GM12864 (cell line): ENCODE measurements at places on chromosomes 3 and 15.

- DNase-seq, result no peak
Measured at GRCh38 chr3:9019259-9019961, 56.1 kb upstream of the RAD18 start.

- no peak for DNase-seq
Measured at GRCh38 chr15:68214838-68215254, 9.7 kb upstream of the CALML4 start.

- DNase-seq, result no peak
Measured at GRCh38 chr15:41930221-41930866, 36.5 kb upstream of the SPTBN5 start.

- no peak for DNase-seq
Measured at GRCh38 chr15:95405447-95405846, 925.1 kb upstream of the NR2F2 start.

DNA sequence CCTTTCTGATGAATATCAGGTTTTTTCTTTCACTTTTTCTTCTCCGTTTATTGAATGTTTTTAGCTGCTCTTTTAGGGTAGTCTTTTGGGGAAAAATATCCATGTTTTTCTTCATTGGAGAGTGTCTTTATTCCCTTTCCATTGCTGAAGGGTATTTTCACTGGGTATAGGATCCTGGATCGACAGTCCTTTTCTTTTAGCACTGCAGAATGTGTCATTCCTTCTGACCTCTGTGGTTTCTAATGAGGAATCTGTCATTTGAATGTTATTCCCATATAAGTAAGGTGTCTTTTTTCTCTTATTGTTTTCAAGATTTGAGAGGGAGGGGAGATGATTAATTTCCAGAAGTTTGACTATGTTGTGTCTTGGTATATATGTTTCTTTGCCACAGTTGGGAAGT lies 96.8 kb downstream of the BBX start:
- no peak for DNase-seq

DNA sequence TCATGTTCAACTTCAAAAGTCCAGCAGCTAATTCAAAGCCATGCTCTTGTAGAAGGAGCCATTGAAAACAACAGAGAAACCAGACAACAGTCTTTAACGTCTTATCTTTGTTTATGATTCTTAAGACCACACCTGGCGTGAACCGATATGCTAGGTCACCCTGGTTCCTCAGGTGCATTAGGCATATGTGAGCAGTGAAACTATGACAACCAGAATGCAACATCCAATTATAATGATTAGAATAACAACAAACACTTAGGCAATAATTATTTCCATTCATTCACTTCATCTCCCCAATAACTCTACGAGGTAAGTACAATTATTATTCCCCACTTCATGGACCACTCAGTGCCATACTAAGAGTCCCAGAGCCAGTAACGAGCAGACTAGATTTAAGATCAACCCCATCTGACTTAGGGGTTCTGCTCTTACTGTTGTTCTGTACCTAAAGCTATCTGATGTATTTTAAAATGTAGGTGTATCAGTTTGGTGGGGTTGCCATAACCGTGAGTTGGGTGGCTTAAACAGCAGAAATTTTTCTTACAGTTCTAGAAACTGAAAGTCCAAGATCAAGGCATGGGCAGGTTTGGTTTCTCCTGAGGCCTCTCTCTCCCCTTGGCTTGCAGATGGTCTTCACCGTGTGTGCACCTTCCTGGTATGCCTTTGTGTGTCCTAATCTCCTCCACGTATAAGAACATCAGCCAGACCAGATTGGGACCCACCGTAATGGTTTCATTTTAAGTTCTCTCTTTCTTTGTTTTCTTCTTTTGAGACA lies 997.8 kb upstream of the CFAP20DC start:
- DNase-seq, result no peak

DNA sequence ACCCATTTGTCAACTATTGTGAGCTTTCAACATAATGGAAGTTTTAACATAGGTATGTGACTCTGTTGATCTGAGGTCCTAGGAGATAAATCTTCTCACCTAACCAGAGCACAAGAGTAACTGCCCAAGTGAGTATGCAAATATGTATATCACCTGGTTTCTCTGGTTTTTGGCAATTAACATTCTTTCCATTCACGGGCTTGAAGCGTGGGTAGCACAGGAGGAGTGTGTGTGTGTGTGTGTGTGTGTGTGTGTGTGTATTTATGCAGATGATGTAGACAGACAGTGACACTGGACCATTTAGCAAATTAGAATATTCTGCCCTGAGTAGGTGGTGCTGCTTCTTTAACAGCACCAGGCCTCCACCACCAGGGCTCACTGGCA lies 15.0 kb downstream of the EPHB1 start:
- no peak for DNase-seq

DNA sequence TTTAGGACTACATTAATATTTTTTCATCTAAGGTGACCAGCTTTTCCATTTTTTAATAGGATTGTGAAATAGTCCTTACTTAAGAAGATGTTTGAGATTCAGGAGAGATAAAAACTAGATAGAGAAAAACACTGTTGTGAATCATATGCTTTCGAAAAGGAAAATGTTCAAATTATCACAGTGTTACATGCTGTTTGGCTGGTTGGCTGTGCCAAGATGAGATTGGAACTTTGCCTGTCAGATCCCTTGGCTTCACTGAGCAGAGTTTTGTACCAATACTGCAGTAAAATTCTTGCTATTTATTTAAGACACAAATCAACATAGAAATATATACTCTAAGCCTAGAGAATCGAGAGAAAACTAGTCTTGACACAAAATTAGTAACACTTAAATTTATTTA lies 117.2 kb downstream of the OXSM start:
- no peak for DNase-seq

GRCh38 chr3:106805625-106806024 lies 571.6 kb upstream of the CCDC54 start:
- DNase-seq, result no peak

- no peak for DNase-seq
Measured at GRCh38 chr15:79960502-79961212, 10.3 kb downstream of the BCL2A1 start.

DNA sequence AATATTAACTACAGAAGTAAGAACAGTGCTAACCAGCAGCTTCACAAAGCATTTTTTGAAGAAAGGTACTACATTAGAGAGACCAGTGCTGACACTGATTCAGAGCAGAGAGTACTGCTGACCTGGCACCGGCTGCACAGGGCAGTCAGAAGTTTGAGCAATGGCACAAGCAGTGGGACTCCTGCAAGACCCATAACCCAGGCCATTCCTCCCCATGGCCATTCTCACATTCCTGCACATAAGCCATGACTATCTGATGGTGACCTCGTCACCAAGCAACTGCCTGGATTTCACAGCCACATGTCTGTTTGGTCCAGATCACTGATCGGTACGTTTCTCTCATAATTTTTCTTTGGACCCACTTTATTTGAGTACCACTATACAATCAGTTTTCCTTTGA lies 88.7 kb downstream of the GPR156 start:
- no peak for DNase-seq

DNA sequence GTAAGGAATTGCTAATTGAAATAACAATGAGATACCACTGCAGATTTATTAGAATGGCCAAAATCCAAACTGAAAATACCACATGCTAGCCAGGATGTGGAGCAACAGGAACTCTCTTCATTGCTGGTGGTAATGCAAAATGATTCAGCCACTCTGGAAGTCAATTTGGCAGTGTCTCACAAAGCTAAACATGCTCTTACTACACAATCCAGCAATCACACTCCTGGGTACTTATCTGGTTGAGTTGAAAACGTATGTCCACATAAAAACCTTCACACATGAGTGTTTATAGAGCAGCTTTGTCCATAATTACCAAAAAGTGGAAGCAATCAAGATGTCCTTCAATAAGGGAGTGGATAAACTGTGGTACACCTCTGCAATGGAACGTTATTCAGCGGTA lies 113.3 kb downstream of the SMAD6 start:
- DNase-seq, result no peak

DNA sequence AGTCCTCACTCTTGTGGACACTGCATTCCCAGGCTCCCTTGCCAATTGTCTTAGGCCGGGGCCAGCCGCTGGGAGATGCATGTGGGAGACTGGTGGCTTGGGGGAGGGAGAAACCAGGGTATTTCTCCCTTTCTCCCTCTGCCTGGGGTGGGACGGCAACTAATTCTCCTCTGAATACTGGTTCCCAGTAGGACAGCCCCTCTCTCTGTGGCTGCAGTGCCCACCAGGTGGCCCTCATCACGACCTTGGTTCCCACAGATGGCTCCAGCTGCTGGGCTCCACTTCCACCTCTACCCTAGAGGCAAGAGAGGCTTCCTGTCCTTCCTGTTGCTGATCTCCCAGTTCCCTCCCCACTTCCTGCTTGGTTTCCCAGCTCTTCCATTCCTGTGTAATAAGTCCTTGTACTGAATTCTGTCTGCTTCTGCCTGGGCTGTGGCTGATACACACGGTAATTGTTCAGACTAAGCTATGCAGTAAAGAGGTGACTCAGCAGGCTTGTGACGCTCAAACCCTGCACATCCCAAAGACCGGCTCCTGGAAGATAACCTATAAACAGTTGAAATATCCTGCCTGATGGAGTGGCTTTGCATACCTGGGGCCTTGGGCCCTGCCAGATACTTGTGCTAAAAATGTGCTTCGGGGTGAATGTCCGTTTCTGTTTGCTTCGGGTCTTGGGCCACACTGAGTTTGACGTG lies 20.4 kb upstream of the COPG1 start:
- no peak for DNase-seq

DNA sequence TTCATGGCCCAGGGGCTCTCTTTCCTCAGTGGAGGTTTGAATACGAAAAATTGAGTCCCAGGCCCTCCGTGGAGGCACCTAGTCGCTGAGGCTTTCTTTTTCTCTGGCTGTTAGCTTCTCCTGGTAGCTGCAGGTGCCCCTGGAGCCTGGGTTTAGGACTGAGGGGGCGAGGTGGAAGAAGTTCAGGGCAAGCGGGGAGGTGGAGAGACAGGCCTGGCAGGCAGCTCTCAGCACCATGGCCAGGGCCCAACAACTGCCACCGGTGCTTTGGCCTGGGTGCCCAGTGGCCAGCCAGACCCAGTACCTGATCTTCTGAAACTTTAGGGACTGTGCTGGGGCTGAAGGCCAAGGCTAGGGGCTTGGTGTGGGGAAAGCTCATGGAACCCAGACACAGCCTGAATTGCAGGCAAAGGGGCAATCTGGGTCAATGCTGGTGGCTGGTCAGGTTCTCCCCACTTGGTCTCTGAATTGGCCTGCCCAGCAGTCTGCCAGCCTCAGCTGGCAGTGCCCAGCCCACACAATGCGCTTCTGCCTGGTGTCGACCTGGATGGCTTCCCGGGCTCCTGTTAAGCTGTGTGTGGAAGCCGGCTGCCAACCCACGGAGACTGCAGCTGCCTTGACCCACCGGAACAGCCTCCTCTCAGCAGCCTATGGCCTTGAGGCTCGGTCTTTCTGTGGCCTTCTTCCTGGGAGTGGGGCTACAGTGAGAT lies 30.3 kb upstream of the POLG start:
- no peak for DNase-seq

DNA sequence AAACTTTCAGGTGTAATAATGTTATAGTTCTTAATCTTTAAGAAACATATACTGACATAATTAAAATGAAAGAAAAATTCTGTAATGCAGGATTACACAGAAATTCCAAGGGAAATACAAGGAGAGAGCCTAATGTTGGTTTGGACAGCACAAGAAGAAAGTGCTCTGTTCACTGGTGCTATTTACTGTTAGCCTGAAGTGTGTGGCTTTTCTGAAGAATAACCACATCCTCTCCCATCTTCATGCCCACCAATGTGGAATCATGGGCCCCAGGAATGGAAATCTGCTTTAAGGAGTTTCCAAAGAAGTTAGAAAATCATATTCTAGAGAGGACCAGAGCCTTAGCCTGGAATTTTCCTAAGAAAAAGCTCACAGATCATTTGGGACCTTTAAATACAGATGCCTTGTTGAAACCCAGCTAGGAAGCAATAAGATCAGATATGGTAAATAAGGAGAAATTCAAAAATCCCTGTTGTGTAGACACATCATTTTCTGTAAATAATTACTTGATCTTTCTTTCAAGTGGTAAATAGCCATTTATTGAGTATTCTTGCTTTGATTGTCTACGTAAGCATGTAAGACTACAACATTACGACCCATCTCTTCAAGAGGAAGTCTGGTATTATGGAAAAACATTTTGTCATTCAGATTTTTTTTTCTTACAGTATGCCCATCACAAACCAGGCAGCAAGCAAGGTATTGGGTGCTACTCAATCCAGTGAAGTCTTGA lies 10.3 kb upstream of the USP50 start:
- DNase-seq, result no peak

GRCh38 chr15:83443076-83443847 lies 3.9 kb upstream of the SH3GL3 start:
- no peak for DNase-seq

GRCh38 chr15:50633653-50634052 lies 52.9 kb downstream of the TRPM7 start:
- DNase-seq, result no peak

DNA sequence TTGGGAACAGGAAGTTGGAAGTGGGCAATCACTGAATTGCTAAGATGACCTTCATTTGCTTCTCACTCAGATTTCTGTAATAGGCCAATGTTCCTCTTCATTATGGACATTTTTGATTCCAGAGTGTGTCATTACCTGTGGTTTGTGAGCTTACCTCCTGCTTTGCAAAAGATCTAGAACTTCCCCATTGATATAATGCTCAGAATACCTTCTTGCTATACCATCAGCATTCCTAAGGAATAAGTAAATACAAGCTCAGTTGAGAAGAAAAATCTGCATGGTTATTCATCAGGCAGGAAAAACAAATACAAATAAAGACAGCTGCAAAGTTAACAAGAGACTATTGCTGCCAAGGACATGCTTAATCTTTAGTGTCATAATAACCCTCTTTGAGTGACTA lies 5.6 kb upstream of the RPL14 start:
- no peak for DNase-seq

- DNase-seq, result no peak
Measured at GRCh38 chr3:52781741-52782140, 4.3 kb downstream of the ITIH1 start.

GRCh38 chr3:58073301-58074108 lies 65.3 kb downstream of the FLNB start:
- no peak for DNase-seq

- no peak for DNase-seq
Measured at GRCh38 chr3:133588035-133588434, 14.5 kb downstream of the CDV3 start.

DNA sequence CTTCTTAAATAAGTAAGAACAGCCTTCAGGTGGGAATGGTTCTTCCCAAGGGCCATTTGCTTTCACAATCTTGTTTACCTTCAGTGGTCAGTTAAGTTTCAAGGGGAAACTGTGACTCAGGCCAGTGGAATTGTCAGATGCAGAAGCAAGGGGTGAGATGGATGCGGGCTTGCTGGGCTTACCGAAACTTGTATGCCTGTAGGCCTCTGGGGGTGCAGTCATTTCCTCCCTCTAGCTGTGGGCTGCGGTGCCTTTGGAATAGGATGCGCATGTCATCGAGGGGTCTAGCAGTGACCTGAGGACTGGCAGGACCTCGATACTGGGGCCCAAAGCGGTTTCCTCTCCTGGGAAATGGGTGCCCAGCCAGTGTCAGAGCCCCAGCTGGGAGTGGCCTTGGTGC lies 121.6 kb downstream of the EEFSEC start:
- no peak for DNase-seq
